ENCODE measurements at places on chromosomes 5 and 9.

- DNase-seq, result no peak
Observed at GRCh38 chr9:110066929-110067716, 140.8 kb downstream of the C9orf152 start.

DNA sequence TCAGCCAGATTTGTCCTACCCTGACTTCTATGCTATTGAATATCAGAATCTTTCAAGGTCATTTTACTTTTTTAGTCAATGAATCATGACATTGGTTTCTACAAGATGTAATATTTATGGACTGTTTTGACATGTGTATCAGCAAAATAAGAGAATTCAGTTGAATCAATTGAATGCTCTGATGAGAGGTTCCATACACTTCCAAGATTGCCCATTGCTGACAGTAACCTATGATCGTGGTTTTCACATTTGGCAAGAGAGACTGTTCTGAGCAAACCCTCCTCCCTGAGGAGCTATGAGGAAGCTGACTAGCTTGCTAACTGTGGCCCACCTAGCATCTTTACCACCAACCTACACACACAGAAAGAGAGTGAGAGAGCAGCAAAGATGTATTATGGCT is 56.7 kb upstream of the FST start:
- DNase-seq, result no peak

DNA sequence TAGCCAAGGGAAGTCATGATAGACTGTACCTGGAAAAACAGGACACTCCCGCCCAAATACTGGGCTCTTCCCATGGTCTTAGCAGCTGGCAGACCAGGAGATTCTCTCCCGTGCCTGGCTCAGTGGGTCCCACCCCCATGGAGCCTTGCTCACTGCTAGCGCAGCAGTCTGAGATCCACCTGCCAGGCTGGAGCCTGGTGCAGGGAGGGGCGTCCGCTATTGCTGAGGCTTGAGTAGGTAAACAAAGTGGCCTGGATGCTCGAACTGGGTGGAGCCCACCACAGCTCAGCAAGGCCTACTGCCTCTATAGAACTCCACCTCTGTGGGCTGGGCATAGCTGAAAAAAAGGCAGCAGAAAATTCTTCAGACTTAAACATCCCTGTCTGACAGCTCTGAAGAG is 10.1 kb upstream of the THG1L start:
- no peak for DNase-seq

DNA sequence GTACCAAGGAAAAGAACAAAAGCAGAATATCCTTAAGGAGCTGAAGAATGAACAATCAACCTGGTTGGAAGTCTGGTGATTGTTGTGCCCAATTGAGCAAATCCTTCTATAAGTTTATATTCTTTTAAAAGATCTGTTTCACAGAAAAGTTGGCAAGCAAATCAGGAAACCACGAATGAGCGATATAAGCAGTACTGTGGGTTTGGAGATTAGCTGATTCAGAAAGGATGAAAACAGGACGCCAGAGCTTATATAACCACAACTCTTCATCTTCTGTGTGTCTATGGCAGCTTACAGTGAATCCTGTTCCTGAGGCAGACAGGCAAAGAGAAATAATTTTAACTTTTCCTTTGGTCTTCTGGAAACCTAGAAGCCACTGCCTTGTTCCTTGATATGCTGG is 61.7 kb downstream of the SLC38A9 start:
- no peak for DNase-seq

- DNase-seq, result no peak
Observed at GRCh38 chr5:37308793-37309192, 59.6 kb upstream of the CPLANE1 start.

- no peak for DNase-seq
Observed at GRCh38 chr9:90680534-90680933, 37.9 kb upstream of the DIRAS2 start.

DNA sequence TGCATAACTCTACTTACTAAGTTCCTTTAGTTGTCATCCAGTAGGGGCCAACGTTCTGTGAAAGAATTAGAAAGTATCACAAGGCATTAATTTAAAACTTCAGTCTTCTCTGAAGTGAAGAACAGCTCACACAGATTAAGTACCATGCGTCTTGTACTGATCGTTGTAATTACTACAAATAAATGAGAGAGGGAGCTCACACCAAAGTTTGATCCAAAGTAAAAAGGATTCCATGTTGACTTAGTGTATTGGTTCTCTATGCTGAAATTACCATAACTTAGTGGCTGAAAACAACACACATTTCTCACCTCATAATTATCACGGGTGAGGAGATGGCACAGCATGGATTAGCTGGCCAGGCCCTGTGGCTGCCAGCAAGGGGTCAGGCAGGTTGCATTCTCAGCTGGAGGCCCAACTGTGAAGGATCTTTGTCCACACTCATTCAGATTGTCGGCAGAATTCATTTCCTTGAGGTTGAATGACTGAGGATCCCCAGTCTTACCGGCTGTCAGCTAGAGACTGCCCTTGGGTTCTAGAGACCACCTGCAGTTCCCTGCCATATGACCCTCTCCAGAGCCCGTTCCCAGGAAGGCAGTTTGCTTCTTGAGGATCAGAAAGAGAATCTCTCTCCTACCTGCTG is 169.1 kb downstream of the YTHDC2 start:
- DNase-seq, result no peak

- no peak for DNase-seq
Observed at GRCh38 chr9:134566936-134567335, 74.7 kb upstream of the COL5A1 start.

DNA sequence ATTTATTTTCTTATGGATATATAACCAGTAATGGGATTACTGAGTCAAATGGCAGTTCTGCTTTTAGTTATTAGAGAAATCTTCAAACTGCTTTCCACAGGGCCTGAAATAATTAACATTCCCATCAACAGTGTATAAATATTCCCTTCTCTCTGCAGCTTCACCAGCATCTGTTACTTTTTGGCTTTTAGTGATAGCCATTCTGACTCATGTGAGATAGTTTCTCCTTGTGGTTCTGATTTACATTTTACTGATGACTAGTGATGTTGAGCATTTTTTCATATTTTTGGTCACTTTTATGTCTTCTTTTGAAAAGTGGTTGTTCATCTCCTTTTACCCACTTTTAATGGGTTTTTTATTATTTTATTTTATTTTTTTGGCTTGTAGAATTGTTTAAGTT is 1290.3 kb upstream of the CDH9 start:
- DNase-seq, result no peak

DNA sequence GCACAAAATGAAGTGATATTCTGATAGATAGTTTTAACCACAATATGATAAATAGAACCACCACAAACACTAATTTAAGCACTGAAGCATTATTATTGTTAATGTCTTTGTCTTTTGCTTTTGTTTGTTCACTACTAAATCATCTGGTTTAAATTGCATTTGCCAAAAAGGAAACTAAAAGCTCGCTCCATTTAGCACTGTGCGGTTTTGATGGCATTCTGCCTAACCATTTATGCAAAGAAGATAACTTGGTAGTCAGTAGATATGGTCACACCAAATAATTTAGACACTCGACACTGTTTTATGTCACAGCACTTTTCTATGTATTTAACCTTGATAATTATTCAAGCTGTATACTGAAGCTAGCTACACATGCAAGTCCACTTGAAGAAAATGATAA is 849.8 kb upstream of the CDH6 start:
- DNase-seq, result no peak

DNA sequence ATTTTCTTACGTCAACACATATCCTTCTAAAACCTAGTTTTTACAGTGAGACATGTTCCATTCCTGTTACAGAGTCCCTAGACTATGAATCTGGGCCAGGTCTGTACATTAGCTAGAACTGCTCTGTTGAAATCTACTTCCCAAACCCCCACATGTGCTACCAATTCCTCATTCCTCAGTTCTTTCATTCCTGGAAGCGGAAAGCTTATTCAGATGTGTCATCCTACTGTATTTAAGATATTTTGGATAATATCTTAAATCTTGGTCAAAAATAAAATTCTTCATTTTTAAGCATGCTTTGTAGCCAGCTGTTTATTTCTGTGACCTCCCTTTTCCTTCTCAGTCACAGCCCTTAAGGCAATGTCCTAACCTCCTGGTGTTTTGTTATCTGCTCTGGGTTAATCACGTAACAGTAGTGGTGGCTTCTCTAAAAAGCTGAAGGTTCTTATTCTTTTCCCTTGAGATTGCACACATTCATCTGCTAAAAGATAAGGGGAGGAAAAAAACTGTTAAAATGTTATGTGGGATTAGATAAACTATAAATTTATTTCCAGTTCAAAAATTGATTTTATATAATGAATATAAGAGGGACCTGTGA is 35.6 kb downstream of the GLRX start:
- DNase-seq, result no peak

DNA sequence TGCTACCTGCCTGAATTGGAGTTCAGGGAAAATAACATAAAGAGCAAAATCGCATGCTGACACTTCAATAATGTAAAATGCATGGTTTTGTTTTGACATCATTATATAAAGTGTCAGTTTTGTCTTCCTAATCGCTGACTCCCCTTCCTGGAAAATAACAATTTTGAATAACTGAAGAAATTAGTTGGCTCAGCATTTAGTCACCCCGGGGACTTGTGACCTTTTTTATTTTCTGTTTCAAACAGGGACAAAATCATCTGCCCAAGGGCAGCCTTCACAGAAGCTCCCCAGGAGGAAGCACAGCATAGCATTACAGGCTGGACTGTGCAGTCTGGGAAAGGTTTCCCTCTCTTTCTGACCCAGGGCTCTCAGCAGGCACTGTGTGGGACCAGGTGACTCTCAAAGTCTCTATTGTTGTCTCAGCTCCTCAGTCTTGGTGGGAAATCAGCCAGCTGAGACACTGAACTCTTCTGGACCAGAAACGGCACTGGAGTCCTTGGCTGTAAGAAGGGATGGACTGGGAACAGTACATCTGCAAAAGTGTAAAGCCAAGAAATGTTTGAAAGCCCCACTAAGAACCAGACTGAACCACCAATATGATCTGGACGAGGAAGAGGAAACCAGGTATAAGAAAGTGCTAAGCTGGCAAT is 671.3 kb upstream of the KLF4 start:
- DNase-seq, result no peak

DNA sequence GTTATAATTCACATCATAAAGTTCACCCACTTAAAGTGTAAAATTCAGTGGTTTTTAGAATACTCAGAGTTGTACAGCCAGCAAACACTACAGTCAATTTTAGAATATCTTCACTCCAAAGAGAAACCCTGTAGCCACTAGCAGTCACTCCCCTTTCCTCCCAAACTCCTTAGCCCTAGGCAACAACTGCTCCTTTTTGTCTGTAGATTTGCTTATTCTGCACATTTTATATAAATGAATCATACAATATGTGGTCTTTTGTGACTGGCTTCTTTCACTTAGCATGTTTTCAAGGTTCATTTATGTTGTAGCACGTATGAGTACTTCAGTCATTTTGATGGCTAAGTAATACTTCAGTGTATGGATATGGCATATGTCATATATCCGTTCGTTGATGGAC is 38.7 kb downstream of the TGFBR1 start:
- no peak for DNase-seq

- DNase-seq, result no peak
Observed at GRCh38 chr5:139134906-139135305, 63.3 kb downstream of the SIL1 start.

DNA sequence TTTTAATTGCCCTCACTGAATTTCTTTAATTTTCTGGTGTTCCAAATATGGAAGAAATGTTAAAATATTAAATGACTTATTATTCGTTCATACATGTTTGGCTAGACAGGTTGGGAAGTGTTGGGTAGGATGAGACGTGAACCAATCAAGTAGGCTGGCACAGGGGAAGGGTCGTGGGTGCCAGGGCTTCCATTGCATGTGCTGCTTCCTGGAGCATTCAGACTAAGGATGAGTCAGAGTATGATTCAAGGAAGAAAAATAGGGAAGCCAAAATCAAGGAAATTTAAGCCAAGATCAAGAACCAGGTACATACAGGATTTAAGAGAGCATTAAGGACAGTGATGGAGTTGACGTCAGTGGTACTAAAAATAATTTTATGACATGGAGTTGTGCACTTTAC is 2068.0 kb downstream of the MAT2B start:
- no peak for DNase-seq

- no peak for DNase-seq
Observed at GRCh38 chr9:38408719-38409118, 15.5 kb downstream of the IGFBPL1 start.

DNA sequence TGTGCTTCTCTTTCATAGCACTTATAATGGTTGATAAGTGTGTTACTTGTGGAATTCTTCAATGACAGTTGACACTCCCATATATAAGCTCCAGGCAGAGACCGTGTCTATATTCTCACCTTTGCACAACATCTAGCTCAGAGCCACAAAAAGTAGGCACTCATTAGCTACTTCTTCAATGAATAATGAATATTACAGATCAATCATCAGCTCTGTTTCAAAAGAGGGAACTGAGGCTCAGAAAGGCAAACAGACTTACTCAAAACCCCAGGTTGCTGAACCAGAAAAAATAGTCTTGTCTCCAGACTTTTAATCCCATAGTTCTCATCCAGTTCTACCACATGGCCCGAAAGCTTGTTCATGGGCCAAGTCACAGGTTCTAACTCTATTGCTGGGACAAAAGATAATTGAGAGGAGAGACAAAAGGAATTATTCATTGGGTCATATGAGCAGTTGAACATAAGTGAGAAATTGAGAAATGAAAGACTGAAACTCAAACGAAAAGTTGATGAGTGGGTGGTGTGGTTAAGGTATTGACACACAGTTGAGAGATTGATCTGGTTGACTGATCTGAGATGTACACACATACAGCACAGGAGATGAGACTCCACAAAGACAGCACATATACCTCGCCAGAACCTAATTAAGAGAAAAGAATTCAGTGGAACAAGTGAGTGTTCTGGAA is 381.6 kb downstream of the EFNA5 start:
- DNase-seq, result no peak

- no peak for DNase-seq
Observed at GRCh38 chr5:125410537-125411070, 664.2 kb upstream of the ZNF608 start.

GRCh38 chr9:16031971-16032370 is 479.1 kb downstream of the CCDC171 start:
- DNase-seq, result no peak

GRCh38 chr9:13324988-13325387 is 45.5 kb upstream of the MPDZ start:
- DNase-seq, result no peak
